CD4-positive, alpha-beta T cell treated with Interleukin-12 subunit alpha and Interleukin-12 subunit beta, for 1 hour (primary cell): ENCODE measurements at places on chromosomes 6 and 20.
A peak's percentile ranks its signal among the peaks of the same experiment; 100 is the strongest.

DNA sequence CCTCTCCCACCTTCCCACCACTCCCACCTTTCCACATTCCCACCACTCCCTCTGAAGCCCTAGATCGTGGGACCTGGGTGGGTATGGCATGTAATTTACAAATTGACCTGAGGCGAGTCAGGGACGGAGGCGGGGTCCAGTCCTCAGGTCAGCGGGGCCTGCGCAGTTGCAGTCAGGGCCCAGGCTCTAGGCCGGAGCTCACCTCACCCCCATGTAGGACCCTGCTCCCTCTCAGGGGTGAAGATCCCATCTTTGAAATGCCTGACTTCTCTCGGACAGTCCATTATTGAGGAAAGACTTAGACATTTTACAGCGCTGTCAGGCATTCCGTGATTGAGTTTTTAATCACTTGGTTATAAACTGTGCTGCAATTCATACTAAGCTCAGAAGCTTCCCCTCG, 10.5 kb downstream of the THBS2 start:
- no peak for DNase-seq

DNA sequence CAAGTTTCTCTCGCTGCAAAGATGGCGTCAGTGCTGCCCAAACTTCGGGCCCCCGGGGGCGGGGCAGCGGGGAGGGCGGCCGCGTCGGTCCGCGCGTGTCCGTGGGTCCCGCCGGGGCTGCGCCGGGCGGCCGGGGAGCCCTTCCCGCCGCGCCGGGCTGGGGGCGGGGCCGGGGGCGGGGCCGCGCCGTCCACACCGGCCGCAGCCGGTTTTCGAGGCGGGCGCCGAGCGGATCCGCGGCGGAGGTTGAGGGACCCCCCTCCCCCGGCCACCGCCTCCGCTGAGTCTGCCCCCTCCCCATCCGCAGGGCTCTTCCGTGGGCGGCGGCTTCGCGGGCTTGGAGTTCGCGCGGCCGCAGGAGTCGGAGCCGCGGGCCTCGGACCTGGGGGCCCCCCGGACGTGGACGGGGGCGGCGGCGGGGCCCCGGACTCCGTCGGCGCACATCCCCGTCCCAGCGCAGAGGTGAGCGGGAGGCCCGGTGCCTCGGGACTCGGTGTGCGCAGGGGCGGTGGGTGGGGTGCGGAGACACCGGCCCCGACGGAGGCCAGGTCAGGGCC, 572 bp downstream of the SLC2A4RG start:
- DNase-seq, result peak; percentile 73

- DNase-seq, result no peak
Measured at GRCh38 chr6:21909321-21909720, 315.8 kb downstream of the SOX4 start.

GRCh38 chr6:93213028-93213427, 206.3 kb downstream of the EPHA7 start:
- DNase-seq, result no peak

- DNase-seq, result no peak
Measured at GRCh38 chr6:141056945-141057625, 1075.6 kb upstream of the GJE1 start.

DNA sequence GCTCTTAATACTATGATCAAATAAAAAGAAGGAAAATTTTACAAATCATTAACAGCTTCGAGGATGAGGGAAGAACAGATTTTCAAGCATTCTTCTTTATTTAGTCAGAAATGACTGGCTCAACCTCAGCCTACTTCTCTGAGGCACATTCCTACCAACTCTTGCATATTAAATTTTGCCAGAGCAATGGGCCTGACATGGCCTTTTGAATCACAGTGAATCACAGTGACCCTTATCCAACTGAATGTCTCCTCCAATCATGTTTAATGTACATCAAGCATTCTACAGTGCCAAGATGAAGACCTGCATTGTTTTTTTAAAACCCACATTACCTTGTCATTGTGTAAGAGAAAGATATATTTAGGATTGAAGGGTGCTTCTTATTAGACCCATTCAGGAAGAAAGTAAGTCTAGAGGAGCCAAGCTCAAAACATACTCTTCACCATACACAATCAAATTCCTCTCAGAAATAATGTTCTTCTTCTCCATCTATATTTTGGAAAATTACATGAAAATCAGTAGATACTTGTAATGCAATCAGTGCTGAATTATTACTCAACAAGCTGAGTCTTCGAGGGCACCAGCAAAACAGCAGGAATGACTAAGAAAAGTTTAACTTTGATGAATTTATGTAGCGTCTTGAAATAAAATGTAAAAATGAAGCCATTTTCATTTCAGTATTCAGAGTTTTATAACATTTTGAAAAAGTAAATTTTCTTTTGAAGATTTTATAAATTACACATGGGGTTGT, 44.1 kb upstream of the MOXD1 start:
- no peak for DNase-seq

- DNase-seq, result no peak
Measured at GRCh38 chr6:86154852-86155251, 512.2 kb upstream of the SYNCRIP start.

DNA sequence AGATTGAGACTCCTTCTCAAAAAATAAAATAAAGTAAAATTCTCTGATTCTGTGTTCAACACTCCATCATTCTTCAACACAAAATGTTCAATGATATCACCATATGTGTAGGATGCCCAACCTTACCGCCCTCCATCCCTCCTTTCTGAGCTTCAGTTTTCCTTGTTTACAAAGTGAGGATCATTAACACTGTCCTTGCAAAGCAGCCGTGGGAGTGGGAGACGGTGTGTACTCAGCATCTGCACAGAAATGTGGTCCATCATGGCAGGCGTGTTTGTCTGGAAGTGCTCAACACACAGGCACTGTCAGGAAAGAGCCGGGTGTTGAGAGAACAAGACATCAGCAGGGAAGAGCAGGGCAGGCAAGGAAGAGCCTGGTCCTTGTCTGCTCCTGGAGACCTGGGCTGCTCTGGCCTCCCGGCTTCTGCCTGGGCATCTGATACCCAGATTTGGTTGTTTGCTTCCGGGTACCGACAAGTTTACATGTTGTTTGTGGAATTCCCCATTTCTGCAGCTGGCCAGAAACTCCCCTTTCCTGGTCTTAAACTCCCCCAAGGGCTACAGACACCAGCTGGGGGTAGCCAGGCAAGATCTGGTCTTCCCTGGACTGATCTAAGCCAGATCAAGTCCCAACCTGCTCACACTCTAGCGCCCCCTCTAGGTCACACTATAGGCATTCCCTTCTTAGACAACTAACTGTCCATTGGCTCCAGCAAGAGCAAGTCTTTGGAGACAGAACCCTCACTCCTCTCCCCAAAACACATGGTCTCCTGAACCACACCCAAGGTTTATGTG, 26.7 kb upstream of the TTPAL start:
- DNase-seq, result no peak

DNA sequence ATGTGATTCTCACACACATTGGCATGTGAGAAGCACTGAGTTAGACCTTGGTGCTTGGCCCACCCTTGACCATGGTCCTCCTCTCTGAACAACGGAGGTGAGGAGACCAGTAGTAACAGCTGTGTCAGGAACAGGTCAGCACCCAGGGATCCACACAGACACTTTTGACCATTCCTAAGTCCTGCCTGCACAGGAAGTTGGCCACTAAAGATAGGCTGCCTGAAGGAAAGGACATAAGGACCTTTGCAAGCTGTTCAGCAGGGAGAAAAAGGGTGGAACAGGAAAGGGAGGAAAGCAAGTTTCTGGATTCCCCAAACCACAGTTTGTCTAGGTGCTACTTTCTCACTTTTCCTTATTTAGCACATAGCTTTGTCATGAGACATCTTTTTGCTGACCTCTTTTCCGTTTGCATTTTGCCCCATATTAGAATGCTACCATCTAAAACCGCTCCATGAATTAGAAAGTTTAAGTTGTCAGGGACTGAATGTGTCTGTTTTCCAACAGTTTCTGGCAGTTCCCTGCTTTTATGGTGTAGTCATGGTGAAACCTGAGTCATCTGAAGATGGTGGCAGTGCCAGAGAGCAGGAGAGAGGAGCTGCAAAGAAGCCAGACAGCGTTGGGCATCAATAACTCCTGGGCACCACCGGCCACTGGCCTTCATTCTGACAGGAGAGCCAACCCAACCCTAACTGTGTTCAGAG, 1.1 kb upstream of the CD109 start:
- DNase-seq, result no peak

- no peak for DNase-seq
Measured at GRCh38 chr20:12294678-12295077, 377.0 kb downstream of the BTBD3 start.

DNA sequence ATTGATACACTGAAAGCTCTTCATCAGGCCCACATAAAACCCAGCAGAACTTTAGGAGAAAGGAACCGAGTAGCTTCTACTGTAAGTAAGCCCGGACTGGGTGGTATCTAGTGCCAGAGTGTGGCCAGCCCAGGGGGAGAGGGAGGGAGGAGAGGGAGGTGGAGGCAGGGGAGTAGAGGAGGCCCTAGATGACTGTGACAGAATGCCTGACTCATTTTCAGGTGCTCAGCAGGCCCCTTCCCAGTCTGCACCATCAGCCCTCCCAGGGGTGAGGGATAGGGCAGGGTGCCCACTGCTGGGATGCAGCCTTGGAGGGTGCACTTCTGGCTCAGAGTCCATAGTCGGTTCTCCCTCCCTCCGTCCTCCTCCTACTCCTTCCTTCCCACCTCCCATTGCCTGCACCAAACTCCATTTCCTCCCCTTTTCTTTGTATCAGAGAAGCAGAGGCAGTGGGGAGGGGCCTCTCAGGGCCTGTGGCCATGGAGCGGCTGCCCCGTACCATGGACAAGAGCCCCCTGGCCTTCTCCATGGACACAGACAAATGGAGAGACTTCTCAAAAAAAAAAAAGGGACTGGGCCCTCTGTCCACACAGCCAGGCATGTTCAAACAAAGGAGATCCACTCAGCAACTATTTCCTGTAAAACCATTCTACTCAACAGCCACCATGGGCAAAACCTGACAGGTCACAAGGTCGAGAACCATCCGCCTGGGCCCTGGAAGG, 184.9 kb upstream of the SNX9 start:
- no peak for DNase-seq

DNA sequence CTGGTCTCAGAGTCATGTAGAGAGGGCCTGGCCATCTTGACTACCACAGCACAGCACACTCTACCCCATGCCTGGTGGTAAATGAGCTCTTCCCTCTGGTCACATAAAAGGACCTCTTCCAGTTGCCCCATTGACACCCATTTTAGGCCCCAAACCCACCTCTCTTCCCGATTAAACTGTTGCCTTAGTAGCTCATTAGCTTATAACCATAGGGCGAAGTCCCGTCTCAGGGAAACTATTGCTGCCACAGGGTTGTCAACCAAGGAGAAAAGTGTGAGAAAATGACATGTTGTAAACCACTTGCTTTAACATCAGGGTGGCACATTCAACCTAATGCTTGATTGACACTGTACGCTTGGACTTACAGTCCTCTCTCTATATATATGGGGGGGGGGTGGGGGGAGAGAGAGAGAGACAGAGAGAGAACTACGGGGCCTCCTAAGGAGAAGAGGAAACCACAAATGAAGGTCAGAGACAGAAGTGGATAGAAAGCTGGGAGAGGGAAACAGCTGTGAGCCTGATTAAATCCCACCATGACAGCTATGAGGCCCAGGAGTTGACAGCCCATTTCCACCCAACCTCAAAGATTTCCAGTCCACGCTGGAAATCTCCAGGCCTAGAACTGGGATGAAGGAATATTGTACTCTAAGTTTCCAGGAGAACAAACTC, 14.9 kb upstream of the BTN1A1 start:
- no peak for DNase-seq

DNA sequence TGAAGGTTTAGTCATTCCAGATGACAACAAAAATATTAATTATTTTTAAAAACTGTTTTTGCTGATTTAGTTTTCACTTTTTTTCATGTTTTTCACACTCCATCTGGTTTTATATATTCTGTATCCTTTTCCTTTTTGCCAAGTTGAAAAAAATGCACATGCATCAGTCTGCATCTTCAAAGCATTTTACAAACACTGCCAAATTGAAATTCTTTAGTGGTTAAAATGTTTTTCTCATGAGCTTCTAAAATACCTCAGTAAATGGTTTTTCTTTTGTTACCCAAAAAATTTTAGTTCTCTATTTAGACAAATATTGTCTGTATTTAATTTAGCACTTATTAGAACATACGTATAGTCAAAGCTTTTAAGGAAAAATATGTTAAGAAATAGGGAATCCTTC, 386.9 kb upstream of the HSF2 start:
- DNase-seq, result no peak

DNA sequence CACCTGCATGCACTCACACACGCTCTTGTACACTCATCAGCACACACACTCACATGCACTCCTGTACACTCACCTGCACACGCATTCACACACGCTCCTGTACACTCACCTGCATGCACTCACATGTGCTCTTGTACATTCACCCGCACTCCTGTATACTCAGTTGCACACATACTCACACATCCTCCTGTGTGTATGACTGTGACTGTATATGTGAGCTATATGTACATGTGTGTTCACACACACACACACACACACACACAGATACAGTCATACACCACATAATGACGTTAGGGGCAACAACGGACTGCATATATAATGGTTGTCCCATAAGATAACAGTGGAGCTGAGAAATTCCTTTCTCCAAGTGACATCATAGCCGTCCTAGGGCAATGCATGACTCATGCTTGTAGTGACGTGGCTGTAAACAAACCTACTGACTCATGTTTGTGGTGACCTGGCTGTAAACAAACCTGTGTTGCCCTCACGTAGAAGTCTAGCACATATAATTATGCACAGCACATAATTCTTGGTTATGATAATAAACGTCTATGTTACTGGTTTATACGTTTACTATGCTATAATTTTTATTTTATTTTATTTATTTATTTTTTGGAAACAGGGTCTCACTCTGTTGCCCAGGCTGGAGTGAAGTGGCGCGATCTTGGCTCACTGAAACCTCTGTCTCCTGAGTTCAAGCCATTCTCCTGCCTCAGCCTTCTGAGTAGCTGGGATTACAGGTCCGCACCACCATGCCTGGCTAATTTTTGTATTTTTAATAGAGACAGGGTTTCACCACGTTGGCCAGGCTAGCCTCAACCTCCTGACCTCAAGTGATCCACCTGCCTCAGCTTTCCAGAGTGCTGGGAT, 22.8 kb upstream of the TAF4 start:
- no peak for DNase-seq

- DNase-seq, result peak; percentile 29
Measured at GRCh38 chr6:44858998-44859397, 469.1 kb upstream of the RUNX2 start.

- no peak for DNase-seq
Measured at GRCh38 chr6:145247692-145248419, 487.5 kb downstream of the EPM2A start.

GRCh38 chr6:157144859-157145568, 178.3 kb downstream of the TMEM242 start:
- no peak for DNase-seq

DNA sequence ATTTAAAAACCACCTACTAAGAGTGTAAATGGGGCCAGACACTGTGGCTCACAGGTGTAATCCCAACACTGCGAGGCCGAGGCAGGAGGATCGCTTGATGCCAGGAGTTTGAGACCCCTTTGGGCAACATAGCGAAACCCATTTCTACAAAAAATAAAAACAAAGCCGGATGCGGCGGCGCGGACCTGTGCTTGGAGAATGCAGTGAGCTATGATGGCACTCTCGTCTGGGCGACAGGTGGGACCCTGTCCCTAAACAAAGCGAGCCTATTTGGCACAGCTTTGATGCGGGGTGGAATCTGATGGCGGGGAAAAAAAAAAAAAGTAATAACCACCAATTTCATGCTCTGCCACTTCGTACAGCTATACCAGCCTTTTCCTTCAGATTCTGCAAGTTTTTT, 1.1 kb downstream of the TCP1 start:
- DNase-seq, result peak; percentile 19

GRCh38 chr6:127949251-127949650, 48.4 kb upstream of the THEMIS start:
- no peak for DNase-seq

- no peak for DNase-seq
Measured at GRCh38 chr6:161924516-161925116, 650.8 kb upstream of the AGPAT4 start.
